ENCODE measurements at places on chromosomes 16 and 17. TPM values are rescaled to one million over a fixed set of nuclear protein-coding genes. Genes with fewer than 3 reads are reported as not detected.

KRT27 gene
- not detected for polyA plus RNA-seq

PDE6G gene
- polyA plus RNA-seq, result 1.1 TPM

KRT31 gene
- polyA plus RNA-seq, result not detected

GRCh38 chr16:72216767-72217166, 44.8 kb upstream of the PMFBP1 start:
- no peak overlapping the region for H3K27ac ChIP-seq
- H3K4me3 ChIP-seq, result no peak overlapping the region
- H3K36me3 ChIP-seq, result no peaks in the 10 kb centered on the region
- no peak for DNase-seq
- no peaks in the 10 kb centered on the region for H3K27me3 ChIP-seq
- no peaks in the 10 kb centered on the region for H3K4me1 ChIP-seq

GRCh38 chr16:72139908-72140307, 32.0 kb downstream of the PMFBP1 start:
- H3K27ac ChIP-seq, result no peak overlapping the region
- H3K27me3 ChIP-seq, result no peaks in the 10 kb centered on the region
- no peak for DNase-seq
- no peaks in the 10 kb centered on the region for H3K4me1 ChIP-seq

DNA sequence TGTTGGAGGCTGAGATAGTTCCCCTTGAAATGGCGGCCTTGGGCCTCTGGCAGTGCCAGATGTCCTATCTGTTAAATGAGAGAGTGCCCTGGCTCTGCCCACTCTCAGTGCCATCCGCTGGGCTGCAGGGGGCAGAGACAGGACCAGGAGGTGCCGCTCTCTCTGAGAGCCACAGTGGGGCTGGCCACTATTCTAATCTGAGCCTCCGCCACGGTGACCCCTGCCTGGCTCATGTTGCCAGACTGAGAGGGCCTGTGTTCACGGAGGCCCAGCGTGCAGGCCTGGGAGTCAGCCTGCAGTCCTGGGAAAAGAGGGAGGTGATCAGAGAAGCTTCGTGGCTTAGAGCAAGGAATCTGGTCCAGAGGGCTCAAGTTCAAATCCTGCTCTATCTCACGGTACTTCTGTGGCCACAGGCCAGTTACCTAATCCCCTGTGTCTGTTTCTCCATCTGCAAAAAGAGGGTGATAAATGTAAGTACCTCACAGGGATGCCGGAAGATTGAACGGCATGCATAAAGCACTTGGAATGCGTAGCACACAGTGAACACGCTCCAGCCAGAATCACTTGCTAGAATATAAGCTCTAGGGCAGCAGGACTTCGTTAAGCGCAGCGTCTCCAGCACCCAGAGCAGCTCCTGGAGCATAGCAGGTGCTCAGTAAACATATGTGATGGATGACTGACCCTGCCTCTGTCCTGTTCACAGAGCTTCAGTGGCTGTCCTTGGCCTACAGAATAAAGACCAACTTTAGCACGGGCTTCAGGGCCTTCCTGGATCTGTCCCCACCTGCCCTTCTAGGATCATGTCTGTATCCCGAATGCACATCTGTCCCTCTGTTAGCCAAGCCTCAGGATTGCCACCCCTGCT, 6.3 kb downstream of the ATP2A3 start:
- H3K27ac ChIP-seq, result no peak overlapping the region
- H3K4me3 ChIP-seq, result no peak overlapping the region
- H3K27me3 ChIP-seq, result no peaks in the 10 kb centered on the region
- DNase-seq, result no peak

GRCh38 chr17:60941028-60941427, 263.4 kb downstream of the BCAS3 start:
- no peaks in the 10 kb centered on the region for H3K4me1 ChIP-seq

Data from B cell (primary cell).